ENCODE measurements at places on chromosomes 7 and 10.

GRCh38 chr7:112080978-112081377 lies 125.2 kb downstream of the DOCK4 start:
- DNase-seq = no peak

GRCh38 chr7:77310982-77311381 lies 105.2 kb downstream of the GSAP start:
- no peak for DNase-seq

GRCh38 chr10:9102026-9102425 lies 1047.5 kb downstream of the GATA3 start:
- no peak for DNase-seq

DNA sequence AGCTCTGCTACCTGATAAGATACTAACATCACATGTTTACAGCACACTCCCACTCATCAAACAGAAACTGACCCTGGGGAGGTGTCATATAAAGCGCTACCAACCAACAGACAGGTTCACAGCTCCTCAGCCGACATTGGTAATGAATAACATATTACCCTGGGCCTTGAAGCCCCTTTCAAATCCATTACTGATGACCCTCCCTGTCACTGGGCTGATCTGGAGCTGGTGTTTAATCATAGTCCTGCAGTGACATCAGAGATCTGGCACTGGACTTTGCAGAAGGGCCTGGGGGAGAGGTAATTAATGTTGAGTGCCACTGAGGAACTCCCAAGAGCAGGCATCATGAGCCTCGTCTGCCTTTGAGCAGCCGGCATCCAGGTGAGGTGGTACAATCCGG lies 306.5 kb upstream of the NFE2L3 start:
- no peak for DNase-seq

DNA sequence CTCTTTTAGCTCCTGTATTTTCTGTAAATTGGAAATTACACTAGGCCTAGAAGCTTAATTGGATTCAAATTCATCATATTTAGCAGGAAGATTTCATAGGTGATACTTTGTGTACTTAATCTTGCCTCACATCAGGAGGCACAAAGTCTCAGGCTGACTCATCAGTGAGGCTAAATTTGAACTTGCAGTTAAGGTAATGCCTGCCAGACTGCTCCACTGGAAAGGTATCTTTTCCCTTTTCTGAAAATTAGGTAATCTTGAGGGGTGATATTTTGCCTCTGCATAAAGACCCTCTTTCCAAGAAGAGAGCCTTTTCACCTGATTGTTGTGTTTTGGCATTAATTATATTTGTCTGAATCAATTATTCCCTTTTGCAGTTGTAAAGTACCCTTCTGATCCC lies 14.6 kb downstream of the PPIA start:
- DNase-seq = no peak

- peak; percentile 90 for DNase-seq
These were observed 290.7 kb downstream of the KLF6 start for GRCh38 chr10:3494131-3494837.

DNA sequence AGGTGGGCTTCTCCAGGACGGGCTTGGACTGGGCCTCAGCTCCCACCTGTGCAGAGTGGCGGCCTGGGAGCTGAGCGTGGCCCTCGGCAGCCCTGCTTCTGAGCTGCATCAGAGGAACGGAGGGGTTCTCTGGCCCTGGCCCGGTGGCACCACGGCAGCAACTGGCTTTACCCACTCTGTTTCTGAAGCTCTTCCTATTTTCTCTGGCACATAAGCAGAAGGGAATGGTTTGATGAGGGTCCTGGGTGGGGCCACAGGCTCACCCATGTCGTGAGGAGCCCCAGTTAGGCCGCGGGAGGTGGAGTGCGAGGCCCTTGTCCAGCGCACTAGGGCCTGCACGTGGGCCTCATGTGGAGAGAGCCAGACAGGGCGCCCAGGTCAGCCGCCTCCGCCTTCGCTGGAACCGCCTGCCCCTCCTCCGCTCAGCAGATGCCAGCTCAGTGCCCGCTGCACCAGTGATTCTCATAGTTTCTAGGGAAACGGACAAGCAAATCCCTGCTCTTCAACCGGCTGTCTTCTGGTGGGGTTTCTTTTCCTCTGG lies 284.0 kb downstream of the CELF2 start:
- no peak for DNase-seq

DNA sequence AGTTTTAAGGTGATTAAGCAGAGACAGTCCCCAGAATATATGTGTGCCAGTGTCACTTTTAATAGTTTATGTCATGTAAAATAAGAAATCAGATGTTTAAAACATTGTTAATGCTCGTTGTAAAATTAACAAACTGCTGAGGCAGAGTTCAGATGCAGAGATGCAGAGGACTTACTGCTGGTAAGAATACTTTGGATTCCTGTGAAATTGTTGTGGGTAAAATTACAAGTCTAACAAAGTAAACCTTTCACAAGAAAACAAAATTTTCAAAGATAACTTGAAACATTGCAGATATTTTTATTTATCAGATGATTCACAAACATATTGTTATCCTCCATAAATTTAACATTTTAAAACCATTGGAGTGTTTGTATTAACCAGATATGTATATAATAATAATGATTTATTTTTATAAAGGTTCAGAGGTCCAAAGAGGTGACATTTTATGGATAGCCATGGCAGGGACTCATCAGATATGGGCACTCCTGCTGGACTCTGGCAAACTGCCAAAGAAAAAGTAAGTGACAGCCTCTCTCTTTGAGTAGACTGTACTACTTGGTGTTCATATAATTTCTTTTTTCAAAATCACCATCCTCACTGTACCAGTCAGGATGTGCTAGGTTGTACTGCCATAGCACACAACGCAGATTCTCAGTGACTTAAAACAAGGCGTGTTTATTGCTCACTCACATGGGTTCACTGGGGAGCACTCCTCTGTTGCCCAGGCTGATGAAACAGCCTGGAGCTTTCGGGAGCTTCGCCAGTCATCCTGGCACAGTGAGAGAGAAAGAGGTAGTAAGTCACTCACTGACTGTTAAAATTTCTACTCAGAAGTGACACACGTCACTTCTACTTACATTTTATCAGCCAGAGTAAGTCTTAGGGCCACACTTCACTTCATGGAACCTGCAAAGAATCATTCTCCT lies 43.5 kb downstream of the NHLRC2 start:
- DNase-seq = peak; percentile 57

DNA sequence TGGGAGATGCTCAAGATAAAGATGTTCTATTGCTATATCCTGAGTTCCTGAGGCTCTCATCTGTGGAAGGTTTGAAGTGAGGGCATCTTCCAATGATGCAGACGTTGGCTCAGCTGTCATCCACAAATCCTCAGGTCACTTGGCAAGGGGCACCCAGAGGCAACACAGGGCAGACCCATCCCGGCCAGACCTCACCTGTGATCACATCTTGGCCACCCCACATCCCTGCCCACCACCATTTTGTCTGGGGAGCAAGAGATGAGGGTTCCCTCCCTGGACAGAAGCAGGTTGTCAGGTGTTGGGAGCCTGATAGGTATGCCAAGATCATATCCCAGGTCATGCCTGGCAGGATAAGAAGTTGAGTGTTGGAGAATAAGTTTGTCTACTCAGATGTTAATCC lies 918.2 kb upstream of the ZNF722 start:
- no peak for DNase-seq

DNA sequence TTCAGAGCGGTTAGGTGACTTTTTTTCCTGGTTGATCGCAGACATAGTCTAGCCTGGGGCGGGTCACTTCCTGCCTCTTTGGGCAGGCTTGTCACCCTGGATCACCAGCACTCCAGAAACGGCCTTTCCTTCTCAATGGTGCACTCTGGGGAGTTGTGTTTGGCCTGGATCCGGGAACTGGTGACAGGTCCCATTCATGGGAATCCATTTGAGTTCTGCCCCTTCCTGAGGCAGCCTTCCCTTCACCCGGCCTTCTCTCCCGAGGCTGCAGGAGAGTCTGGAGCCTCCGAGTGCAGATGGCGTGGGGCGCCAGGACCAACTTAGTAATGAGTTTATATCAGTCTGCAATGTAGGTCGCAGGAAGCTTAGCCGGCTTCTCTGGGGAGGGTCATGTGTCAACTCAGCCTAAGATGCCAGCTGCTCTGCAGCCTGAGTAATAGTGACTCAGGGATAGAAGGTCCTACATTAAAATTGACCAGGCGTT lies 54.2 kb downstream of the TACR2 start:
- DNase-seq = no peak

DNA sequence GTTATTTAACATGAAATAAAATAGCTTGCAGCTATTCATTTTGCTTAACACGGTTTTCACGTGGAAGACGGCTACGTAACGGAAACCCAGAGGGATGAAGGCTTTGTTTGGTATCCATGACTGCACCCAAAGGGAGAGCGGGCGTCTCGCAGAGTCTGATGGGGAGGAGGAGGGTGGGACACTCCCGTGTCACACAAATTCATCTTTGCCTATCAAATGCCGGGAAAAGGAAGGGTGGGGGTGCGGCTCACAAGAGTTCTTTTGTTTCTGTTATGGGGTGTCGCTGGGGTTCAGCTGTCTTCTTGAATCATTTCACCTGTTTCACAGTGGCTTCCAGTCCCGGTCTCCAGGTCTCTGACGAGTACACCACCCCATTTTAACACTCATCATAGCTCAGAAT lies 108.5 kb downstream of the ZRANB1 start:
- DNase-seq = no peak

- DNase-seq = no peak
These were observed 15.9 kb upstream of the FFAR4 start for GRCh38 chr10:93550606-93551005.

GRCh38 chr10:103915796-103916195 lies 2.2 kb downstream of the STN1 start:
- peak; percentile 24 for DNase-seq

- peak; percentile 11 for DNase-seq
These were observed 113.0 kb downstream of the PDE1C start for GRCh38 chr7:31957090-31957720.

DNA sequence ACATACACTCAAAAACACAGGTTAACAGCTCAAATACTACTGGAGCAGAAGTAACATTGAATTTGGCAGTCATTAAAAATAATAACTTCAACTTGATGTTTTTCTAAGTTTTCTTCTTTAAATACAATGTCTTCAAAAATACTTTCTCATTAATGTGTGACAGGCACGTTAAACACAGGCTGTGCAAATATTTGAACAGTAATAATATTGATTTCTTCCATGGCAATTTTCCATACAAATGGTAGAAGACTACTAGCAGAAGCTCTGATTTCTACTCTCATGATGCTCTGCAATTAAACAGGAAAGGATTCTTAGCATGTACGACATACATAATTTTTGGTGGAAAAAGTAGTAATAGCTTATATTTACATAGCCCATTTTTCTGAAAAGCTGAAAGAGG lies 47.4 kb downstream of the NRP1 start:
- DNase-seq = no peak

DNA sequence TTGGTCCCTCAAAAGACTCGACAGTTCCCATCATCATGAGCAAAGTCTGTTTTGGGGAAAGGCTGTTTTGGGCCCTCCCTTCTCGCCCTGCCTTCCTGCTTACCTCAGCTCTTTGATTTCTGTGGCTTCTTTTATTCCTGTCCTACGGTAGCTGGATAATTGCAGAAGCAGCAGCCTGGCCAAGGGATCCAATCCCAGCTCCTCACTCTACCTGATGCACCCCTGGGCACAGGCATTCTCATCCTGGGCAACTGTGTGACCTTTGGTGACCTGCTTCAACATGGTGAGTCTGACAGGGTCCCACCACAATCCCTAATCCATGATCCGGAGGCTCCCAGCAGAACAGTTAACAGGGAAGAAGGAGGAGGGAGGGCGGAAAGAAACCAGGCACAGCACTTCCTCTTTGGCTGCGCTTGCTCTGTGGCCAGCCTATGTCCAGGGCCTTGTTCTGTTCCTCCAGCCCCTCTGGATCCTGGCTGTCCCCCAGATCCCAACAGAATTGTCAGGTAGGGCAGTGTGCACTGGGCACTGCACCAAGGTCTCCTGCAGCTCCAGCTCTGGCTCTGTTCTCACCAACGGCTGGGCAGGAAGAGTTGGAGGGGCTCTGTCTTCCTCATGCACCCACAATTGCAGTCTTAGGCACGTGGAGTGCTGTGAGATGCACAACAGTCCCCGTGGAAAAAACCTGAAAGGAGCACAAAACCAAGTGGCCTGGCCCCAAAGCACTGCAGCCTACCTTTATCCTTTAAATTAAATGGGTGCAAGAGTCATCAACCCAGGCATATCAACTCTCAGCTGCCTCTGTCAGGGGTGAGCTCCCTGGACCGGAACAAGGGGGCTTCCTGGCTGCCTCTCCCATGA lies 144.4 kb downstream of the PTPN20 start:
- no peak for DNase-seq

DNA sequence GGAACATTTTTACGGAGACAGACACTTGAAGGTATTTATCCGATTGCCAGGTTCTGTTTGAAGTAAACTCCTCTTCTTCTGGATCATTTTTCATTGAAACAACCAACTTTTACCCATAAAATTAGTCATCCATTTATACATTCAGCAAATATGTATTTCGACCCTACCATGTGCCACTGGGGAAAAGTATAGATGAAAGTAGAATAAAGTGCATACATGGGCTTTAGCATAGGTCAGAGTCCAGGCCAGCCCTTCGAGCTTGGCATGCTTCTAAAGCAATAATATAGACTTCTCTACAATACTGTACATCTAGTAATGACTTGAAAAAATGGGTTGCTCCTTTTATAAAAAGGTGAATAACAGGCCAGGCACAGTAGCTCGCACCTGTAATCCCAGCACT lies 10.1 kb downstream of the SLC25A16 start:
- DNase-seq = no peak

- no peak for DNase-seq
These were observed 77.5 kb upstream of the CXCL12 start for GRCh38 chr10:44462338-44462914.

DNA sequence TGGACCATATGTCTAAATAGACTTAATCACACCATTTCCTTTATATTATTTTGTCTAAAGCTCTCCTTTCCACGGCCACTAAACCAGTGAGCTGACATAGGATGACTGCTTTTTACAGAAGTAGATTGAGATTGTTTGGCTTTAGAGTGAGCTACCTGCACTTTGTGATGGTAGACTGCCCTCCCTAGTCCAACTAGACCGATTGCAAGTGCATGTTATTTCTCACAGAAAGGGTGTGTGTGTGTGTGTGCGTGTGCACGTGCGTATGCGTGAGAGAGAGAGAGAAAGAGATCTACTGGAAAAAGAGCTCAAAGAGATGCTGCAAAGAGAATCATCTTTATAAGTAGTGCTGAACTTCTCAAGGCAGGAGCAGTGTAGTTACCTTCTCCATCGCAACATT lies 60.7 kb downstream of the VCL start:
- DNase-seq = peak; percentile 35

DNA sequence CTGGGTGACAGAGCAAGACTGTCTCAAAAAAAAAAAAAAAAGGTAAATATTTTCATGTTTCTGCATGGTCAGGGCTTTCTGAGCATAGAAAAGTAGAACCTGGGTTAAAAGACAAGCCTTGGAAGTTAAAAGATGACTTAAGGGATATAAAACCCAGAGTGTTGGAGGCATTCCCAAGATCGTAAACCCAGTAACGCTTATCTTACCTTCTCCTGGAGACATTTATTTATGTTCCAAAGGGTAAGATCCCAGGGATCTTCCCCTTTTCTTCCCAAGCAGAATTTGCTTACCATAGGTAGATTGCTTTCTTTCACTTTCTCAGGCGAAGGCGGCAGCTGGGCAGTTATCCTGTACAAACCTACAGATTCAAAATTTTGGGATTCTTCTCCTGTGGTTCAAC lies 22.2 kb downstream of the SUGCT start:
- no peak for DNase-seq

All from cardiac muscle cell (in vitro differentiated cells and primary cell).